Muscle of arm (tissue), 14 donors: ENCODE measurements at places on chromosomes 3 and 15.

GRCh38 chr3:62228467-62228866 is 144.9 kb downstream of the FEZF2 start:
- DNase-seq, result no peak

- DNase-seq, result no peak
These were observed 6.2 kb downstream of the TNIK start for GRCh38 chr3:171454041-171454440.

GRCh38 chr15:95953032-95953431 is 377.5 kb upstream of the NR2F2 start:
- no peak for DNase-seq

DNA sequence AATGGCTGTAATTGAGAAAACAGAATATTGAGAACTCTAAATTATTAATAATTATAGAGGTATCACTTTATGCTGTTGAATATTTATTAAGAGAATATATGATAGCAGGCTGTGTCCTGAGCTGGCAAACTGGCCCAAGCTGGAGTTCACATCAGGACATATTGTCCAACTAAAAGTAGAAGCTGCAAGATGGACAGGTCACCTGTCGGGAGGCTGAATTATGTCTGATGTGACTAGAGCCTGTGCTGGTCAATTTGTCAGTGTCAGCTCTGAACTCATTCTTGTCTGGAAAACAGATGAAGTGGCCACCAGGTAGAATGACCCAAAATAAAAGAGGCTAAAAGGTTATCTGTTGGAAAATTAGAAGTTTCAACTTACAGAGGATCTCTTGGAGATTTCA is 392.2 kb downstream of the LRTM1 start:
- DNase-seq, result no peak

DNA sequence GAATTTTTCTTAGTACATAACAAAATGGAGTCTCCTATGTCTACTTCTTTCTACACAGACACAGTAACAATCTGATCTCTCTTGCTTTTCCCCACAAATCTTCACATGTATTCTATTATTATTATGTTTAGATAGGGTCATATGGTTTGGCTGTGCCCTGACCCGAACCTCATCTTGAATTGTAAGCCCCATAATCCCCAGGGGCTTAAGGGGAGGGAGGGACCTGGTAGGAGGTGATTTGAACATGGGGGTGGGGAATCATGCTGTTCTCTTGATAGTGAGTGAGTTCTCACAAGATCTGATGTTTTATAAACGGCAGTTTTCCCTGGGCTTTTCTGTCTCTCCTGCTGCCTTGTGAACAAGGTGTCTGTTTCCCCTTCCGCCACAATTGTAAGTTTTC is 86.7 kb upstream of the SELENOK start:
- DNase-seq, result no peak

DNA sequence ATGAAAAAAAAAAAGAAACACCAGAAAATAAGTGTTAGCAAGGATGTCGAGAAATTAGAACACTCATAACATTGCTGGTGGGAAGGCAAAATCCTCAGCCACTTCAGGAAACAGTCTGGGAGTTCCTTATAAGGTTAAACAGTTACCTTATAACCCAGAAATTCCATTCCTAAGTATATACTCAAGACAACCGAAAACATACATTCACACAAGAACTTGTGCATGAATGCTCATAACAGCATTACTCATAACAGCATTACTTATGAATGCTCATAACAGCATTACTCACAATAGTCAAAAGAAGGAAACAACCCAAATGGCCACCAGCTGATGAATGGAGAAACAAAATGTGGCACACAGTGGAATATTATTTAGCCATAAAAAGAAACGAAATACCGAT is 34.8 kb upstream of the DCP1A start:
- DNase-seq, result no peak

DNA sequence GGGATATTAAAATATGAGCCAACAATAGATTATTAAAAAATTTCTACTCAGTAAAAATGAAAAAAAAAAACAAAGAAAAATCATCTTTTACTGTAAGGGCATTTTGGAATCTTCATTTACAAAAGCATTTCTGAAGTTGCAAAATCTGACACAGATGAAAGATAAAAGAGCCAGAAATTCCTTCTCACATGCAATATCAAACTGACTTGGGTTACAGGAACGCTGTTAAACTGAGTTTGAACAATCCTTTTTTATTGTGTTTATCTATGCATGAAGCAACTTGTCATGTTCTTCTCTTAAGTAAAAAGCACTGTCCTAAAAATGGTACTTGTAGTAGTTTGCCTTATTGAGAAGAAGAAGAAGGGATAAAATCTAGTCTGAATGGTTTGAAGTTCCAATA is 468.5 kb upstream of the KCNMB2 start:
- no peak for DNase-seq

DNA sequence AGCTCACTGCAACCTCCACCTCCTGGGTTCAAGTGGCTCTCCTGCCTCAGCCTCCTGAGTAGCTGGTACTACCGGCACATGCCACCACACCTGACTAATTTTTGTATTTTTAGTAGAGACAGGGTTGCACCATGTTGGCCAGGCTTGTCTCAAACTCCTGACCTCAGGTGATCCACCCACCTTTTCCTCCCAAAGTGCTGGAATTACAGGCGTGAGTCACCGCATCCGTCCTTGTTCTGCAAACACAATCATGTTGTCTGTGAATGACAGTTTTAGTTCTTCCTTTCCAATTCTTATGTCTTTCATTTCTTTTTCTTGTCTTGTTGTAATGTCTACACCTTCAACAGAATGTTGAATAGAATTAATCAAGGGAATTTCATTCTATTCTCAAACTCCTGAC is 16.3 kb upstream of the SMCO1 start:
- DNase-seq, result no peak

DNA sequence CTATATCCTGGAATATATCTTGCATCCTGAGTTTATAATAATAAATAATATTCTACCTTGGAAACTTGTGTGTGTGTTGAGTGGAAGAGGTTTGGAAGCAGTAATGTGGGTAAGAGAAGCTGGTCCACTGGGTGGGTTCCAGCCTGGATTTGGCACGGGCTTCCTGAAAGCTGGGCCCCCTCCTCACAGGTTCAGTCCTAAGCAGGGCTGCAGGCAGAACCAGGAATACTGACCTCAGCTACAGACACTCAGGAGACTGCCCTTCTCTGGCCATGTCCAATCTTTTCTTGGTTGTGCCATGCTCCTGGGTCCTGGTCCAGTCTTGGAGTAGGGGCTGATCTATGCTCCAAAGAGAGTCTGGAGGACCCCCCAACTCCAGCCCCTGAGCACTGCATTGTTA is 4.5 kb downstream of the MYD88 start:
- DNase-seq, result no peak

DNA sequence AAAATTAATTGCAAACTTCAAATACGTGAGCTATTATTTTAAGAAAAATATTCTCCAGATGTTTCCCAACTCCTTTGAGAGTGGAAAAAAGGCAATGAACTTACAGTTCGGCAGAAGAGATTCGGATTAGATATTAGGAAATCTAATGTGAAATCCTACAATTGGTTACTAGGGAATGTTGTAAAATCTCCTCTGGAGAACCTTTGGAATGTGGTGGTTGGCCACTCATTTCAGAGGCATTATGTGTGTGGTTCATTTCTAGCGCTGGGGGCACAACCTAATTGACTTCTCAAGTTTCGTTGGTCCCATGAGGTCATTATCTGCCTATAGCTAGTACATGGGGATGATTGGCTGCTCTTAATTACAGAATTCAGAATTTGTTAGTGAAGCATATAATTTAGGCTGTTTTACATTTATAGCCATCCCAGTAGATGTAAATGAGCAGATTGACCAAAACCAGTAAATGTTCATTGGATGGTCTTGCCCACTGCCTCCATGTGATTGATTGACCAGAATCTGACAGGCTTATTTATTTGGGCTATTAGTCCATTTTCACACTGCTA is 34.6 kb upstream of the CMSS1 start:
- no peak for DNase-seq

GRCh38 chr15:76011627-76012551 is at the start of gene NRG4:
NRG4 (minus strand) TSS chr15:76012424; CDS start chr15:76011230, 1,194 bp downstream.
- DNase-seq, result no peak

DNA sequence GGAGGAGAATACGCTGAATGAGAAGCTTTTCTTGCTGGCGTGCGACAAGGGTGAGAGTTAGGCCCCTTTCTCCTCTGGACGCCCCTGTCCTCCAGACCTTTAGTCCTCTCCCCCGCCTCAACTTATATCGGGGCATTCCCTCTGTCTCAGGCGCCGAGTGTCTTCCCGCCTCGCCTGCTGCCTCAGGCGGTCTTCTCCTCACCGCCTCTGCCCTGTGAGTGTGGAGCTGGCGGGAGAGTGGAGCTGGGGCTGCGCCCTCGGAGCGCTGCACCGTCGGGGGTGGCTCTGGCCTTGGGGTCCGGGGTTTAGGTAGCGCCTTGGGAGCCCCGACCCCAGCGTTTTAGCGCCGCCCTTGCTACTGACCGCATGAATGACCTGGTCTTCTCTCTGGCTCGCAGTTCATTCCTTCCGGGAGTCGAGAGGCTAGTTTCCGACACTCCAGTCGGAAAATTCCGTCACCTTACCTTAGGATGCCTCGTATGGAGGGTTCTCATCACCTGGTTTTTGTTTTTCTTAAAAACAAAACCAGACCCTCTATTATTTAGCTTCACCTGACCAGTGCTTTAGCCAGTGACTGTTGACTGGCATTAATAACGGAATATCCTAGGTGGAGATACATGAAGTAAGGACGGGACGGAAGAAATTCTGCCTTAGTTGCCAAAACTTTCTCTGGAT is 985 bp downstream of the TRPC1 start:
- DNase-seq, result peak; percentile 65

GRCh38 chr15:82749951-82750830 is 40.5 kb upstream of the AP3B2 start:
- DNase-seq, result peak; percentile 97

DNA sequence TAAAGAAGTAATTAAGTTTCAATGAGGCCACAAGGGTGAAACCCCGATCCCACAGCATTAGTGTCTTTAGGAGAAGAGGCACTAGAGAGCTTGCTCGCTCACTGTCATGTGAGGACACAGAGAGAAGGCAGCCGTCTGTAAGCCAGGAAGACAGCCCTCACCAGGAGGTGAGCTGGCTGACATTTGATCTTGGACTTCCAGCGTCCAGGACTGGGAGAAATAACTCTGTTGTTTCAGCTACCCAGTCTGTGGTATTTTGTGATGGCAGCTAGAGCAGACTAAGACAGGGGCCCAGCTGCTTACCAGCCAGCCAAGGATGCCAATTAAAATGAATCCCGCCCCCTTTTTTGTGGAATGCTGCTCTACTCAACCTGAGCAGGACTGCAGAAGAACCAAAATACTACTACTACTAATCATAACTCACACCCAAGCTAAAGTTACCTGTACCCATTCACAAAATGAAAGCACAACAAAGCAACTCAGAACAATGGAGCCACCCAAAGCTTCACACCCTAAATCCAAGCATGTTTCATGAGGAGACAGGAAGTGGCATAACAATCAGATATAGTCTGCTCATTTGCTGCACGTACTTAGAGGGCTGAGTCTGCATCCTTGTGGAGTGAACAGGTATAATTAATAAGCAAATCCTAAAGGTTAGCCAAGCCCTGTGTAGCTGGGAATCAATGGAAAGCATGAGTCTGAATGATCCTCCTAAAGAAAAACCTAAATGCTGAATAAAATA is 35.6 kb upstream of the RHCG start:
- DNase-seq, result no peak

- DNase-seq, result no peak
These were observed 861.9 kb upstream of the ARPP21 start for GRCh38 chr3:34777386-34777785.

GRCh38 chr15:90013503-90013937 is 12.4 kb downstream of the ZNF710 start:
- no peak for DNase-seq

GRCh38 chr3:95356764-95357501 is 1294.1 kb downstream of the NSUN3 start:
- DNase-seq, result no peak

DNA sequence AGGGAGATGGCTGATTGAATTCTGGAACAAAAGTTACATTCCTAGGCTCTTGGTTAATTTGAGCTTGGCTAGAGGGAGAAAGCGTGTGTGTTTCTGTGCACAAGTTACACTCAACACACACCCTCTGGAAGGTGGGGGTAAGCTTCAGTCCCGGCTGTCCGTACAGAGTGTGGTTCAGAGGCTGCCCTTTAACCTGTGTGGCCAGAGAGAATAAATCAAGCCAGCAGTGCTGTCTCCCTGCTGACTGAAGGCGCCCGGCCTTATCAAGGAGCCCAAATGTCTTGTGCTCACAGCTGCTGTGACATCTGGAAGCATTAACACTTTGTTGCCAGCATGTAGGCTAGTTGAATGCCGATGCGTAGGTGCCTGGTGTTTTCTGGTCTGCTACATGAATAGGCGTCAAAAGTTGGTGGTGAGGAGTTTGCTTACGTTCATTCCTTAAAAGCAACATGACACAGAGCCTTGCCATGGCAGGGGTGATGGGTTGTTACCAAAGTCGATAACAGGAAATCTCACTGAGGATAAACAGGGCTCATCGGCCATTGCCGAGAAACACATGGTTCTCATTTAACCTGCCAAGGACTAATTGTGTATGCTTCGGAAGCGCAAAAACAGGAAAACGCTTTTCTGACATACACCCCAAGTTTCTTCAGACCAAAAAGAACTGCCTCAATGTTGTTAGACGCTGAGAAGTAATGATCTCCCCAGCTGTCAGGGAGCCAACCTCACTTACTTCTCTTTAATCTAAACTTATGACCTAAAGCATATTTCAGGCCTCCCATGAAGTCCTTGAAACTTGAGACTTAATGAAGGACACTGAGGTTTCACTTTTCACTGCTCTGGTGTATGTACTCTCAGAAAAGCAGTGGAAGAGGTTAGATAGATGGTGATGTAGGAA is 95.8 kb upstream of the CTDSPL start:
- peak; percentile 42 for DNase-seq

GRCh38 chr3:55601366-55602080 is 114.4 kb upstream of the WNT5A start:
- DNase-seq, result no peak

GRCh38 chr3:57544181-57545125 is at the start of gene DNAH12:
DNAH12 (minus strand) TSS chr3:57544344; CDS start chr3:57542870, 1,474 bp downstream.
- peak; percentile 35 for DNase-seq

DNA sequence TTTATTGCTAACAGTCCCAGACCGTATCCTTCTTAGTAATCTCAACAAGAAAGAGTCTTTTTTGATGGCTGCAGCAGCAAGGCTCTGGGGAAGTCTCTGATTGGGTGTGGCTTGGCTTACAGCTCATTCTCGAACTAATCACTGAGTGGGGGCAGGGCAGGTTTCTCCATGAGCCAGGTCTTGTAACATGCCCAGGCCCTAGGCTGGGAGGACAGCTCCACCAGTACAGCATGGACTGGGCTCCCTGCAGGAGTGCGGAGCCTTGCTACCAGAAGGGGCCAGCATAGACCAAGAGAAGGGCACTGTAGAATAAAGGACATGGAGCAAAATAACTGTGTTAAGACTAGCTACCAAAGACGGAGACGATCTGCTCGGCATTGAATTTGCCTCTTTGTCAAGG is 7.2 kb downstream of the CD276 start:
- no peak for DNase-seq

- DNase-seq, result no peak
These were observed 12.1 kb upstream of the UTS2B start for GRCh38 chr3:191342411-191342810.

DNA sequence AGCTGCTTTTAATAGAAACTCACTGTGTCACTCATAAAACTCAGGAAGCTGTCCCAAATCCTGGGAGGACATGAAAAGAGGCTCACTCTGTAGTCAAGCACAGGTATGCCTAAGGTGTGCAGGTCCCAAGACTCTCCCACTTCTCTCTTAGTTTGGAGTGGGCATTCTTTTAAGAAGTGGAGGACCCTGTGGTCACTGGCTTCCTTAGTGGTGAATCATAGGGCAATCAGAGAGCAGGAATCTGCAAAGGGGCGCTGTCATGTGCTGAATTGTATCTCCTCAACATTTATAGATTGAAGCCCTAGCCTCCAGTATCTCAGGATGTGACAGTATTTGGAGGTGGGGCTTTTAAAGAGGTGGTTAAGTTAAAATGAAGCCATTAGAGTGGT is 47.2 kb upstream of the ZBTB38 start:
- DNase-seq, result no peak
